Fibroblast of lung (primary cell): ENCODE measurements at places on chromosomes 6 and 20. TPM values are rescaled to one million over a fixed set of nuclear protein-coding genes. Genes with fewer than 3 reads are reported as not detected.

DNA sequence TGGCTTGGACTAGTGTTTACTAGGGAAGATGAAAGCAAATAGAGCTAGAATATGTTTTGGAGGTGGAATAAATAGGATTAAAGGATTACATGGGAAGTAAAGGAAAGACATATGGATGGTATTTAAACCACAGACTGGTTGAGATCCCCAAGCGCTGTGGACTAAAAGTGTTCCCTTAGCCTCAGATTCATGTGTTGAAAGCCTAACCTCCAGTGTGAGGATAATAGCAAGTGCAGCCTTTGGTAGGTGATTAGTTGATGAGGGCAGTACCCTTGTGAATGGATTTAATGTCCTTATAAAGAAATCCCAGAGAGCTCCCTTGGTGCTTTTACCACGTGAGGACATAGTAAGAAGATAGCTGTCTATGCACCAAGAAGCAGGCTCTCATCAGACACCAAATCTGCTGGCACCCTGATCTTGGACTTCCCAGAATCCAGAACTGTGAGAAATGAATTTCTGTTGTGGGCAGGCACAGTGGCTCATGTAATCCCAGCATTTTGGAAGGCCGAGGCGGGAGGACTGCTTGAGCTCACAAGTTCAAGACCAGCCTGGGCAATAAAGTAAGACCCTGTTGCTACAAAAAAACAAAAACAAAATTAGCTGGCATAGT, 57.3 kb upstream of the MCM9 start:
- no peak for DNase-seq

DNA sequence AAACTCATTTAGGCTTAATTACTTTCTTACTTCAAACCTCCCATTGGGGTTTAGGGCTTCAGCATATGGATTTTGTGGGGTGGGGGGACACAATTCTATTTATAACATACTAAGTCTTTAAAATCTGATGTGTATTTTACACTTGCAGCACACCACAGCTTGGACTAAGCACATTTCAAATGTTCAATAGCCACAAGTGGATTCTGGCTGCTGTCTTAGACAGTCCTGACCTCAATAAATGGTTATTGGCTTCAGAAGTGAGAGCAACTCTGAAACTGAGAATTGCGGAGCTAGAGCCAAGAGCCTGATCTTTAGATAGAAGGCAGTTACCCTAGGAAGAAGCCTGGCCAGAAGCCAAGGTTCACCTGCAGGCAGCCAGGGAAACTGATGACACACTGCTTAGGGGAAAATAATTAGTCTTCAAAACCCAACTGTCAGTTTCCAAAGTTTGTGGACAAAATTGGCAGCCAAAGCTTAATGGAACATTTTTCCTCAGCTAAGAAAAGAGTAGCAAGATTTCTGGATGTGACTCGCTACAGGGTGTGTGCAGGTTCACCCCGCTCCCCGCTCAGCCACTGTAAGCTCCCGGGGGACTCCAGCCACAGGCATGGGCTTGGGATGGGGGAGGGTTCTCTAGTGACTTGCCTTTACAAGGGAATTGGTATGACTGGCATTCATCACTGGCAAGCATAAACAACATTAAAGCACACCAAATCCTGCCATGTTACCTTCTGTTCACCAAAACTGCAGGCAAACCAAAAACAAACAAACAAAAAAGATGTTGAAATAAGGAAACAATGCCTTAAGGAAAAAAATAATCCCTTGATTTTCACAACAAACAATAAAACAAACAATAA, 219.8 kb downstream of the TFAP2A start:
- no peak for DNase-seq

DNA sequence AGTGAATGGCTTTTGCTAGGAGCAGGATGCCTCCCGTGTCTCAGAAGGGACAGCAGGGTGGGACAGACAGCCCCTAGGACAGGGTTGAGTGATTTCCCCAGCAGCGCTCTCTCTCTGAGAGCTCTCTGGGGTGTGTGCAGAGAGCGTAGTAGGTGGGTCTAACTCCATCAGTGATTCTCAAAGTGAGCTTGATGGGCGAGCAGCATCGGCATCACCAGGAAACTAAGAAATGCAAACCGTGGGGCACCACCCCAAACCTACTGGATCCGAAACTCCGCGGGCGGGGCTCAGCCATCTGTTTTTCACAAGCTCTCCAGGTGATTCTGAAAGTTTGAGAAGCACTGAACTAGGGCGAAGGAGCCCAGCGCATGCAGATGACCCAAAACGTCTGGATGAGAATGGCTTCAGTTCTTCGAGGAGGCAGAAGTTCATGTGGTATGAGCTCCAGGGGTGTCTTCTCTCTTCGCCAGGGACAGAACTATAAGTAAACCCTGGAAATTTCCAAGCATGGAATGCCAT, 119.6 kb upstream of the RNF24 start:
- no peak for DNase-seq

GRCh38 chr20:1632178-1632577, 12.4 kb upstream of the SIRPB1 start:
- no peak for DNase-seq

- DNase-seq: peak; percentile 58
Observed at GRCh38 chr20:9616833-9617461, 102.6 kb downstream of the LAMP5 start.

DNA sequence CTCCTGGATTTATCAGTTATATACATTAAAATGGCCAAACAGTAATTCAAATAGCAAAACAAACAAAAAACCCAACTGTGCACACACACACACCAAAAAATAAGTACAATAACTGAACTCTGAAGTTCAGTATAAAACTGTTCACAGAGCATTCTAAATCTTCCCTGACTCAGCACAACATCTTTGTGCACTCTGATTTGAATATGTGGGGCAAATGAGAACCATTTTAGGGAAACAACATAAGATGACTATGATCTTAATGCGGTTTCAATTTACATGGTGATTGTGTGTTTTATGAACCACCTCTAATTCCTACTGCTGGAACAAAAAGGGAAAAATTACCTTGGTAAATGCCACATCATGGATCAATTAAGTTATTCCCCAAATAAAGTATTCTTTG, 41.7 kb downstream of the PLAGL1 start:
- DNase-seq: no peak

SSTR4 gene
- polyA plus RNA-seq: not detected in 2 replicates

SLC35D3 gene
- polyA plus RNA-seq: not detected in 2 replicates

MRAP2 gene
- polyA plus RNA-seq: 0.03 and 0.10 TPM in 2 replicates

CLDN20 gene
- polyA plus RNA-seq: 0.05 TPM in 1 of 2 replicates, not detected in the other
